ENCODE measurements at places on chromosomes 6 and 20. TPM values are rescaled to one million over a fixed set of nuclear protein-coding genes. Genes with fewer than 3 reads are reported as not detected.

The CDSN gene
- total RNA-seq, result not detected

- no peak for DNase-seq
These were observed 113.5 kb downstream of the TOX2 start for GRCh38 chr20:44028003-44028730.

GRCh38 chr20:43193443-43193842 lies 3.7 kb upstream of the PTPRT start:
- DNase-seq, result no peak

- DNase-seq, result no peak
These were observed 31.8 kb downstream of the PSMB9 start for GRCh38 chr6:32885698-32886286.

- DNase-seq, result no peak
These were observed 185.5 kb upstream of the SNX9 start for GRCh38 chr6:157637516-157637915.

DNA sequence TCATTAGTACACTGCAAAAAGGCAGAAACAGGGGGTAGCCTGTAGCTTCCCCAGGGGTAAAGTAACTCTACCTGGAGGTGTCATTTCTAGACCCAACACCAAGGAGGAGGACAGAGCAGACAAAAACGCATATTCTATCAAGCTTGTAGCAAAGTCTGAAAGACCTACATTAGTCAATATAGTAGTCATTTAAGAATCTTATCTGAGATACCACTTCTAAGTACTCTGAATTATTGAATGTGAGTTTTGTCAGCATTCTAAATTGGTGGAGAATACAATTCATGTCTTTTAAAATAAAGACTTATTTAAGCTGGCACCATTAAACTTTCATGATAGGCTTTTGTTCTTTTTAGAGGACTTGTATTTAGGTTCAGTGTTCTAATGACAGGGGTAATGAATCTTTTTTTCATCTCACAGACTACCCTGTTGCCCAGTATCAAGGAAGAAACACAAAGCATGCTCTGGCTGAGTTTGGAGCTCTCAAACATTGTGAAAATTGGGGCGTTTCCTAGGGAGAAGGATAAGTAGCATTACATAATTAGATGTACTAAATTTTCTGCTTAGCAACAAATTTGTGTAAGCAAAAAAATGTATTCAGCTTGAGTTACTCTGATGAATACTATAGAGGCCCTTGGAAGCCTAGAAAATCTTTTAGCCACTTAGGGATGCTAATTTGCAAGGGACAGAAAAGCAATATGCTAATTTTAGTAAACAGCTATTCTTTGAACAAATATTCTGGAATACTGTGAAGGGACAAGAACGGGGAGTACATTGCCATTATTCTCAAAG lies 255.4 kb upstream of the HSF2 start:
- no peak for DNase-seq

GRCh38 chr20:38809942-38810341 lies 4.4 kb downstream of the PPP1R16B start:
- DNase-seq, result no peak

DNA sequence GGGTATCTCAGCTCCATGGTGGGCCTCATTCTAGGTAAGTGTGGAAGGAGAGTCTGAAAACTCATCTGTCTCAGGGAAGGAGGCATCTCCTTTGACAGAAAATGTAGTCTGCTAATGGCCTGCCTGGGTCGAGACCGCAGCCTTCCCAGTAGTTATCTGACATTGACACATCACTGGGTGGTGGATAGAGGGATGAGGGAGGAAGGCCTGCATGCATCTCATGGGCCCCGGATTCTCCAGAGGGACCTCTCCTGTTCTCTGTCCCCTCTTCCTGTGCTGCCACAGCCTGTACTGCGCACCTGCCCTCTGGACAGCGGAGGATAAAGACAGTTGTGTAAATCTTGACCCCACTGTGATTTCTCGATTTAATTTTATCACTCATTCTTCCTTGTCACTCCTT lies 4.7 kb downstream of the PCMTD2 start:
- DNase-seq, result no peak

GRCh38 chr20:50537546-50538201 lies 27.5 kb downstream of the PTPN1 start:
- DNase-seq, result no peak

GRCh38 chr6:129353067-129353466 lies 356.9 kb downstream of the ARHGAP18 start:
- no peak for DNase-seq

DNA sequence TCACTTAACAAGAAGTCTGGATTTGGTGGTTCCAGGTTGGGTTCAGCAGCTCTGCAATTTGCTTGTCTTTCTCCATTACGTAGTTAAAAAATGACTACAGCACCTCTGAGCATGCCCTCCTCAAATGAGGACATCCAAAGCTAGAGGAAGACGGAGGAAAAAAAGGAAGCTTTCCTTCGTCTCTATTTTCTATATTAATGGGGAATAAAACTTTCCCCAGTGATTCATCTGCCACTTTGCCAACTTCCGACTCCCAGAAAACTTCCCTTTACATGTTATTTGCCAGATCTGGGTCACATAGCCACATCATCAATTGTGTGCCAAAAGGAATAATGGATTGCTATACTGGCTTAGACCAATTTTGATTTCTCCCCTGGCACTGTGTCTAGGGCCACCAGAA lies 69.5 kb downstream of the ZFAND3 start:
- no peak for DNase-seq

- DNase-seq, result no peak
These were observed 21.9 kb upstream of the RAB22A start for GRCh38 chr20:58287638-58288037.

DNA sequence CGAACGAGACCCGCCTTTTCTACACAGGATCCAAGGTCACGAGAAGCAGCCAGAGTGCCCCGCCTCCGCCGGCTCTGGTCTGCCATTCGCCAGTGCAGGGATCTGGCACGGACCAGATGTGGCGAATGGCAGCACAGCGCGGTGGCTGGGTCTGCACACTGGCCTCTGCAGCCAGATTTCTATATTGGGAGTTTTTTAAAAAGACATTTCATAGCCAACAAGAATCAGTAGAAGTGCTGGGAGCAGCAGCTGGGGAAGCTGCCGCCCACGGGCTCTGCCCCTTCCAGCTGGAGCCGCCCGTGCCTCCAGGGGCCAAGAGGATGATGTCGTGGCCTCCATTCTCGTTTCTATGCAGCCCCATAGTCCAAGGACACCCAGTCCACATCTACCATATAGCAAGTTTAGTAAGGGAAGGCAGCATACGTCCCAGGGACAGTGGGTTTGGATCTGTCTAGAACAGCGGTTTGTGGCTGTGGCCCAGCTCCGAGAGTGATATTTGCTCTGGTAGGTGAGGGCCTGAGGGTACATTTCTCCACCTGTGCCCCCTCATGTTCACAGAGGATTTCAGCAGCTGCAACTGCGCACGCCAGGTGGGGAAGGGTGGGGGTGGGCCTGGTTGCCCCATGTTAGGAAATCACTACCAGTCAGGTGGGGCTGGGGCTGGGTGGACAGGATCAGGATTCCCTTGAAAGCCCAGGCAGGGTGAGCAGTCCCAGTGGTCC lies 333.7 kb downstream of the ZFAND3 start:
- DNase-seq, result no peak

DNA sequence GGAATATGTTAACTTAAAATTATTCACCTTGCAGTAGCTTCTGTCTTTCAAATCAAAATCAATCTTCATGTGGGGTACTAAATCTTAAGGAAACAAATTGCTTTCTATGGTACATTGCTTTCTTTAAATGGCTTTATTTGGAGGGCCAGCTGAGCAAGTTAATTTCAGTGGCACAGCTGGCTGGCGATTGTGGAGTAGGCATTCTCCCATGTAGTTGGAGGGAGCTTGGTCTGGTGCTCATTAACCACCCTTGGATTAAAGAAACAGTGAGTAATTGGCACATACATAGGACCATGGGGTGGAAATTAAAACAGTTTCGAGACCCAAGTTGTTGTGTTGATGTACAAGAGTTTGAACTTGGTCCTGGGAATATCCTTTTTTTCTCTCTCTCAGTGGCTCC lies 201.3 kb upstream of the CHD6 start:
- DNase-seq, result no peak

The OR2B6 gene
- total RNA-seq, result not detected

The HCRTR2 gene
- total RNA-seq, result not detected

The ACSS2 gene
- 38.0 TPM for total RNA-seq

DNA sequence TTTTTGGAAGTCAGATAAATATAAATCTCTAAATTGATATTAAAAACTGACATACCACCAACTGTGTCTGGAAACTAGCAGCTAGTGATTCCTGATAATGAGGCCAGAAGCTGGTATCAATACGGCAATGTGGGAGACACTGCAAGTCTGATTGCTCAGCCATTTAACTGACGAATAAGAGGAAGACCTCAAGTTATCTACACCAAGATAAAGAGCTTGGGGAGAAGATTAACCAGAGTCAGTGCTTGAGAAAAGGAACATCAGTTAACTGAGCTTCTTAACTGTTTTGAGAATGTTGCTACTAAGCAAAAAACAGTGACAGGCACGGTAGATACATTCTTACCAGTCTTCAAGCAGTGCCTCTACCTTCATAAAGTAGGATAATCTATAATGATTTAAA lies 140.4 kb upstream of the TENT5A start:
- no peak for DNase-seq

DNA sequence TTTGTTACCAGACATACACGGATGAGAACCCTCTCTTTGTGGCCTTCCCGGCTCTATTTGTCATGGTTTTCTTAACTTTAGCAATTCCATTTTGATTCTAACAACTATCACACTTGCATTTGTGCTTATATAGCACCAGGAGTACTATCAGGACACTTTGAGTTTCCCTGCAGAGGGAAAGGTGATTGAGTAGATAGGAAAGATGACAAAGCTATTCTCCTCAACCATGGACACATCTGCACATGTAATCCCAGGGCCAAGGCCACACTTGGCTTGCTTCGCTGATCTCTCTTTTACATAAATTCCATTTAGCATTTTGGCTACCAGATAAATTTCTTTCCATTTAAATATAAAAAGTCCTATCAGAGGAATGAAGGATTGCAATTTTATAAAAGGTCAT lies 23.3 kb upstream of the CFAP206 start:
- DNase-seq, result no peak

DNA sequence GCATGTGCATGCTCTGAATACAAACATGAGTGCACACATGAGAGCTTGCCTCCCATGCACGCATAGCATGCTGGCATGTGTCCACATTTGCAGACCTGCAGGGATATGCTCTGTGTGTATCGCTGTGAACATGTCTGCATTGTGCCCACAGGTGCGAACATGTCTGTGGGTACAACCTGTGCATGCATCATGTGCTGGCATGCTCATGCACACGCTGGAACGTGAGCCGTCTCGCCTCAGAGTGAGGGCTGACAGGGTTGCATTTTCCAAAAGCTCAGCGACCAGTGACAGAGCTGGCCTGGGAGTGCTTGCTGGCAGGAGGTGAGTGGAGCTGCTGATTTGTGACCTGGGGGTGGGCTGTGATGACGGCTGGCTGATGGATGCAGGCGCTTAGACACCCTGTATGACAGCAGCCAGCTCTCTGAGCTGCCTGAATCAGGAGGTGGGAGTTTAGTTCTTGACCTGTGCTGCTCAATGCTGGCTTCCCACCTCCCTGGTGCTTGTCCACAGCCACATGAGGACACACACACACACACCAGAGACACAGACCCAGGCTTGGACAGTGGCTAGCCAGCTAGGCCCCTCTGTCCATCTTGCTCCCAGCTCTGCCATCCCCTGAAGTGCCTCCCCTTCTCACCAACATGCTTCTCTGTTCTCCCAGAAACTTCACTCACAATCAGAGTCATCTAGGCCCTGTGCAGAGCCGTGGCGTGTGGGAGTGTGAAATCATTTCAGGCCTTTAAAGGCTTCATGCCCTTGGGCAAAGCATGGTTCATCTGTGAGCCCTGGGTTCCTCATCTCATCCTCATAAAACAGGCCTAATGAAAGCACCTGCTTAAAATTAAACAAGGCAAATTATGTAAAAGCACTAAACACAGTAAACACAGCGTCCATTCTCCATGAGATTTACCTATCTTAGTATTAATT lies 51.4 kb downstream of the CD40 start:
- DNase-seq, result no peak

The FRK gene
- total RNA-seq, result 0.02 TPM

DNA sequence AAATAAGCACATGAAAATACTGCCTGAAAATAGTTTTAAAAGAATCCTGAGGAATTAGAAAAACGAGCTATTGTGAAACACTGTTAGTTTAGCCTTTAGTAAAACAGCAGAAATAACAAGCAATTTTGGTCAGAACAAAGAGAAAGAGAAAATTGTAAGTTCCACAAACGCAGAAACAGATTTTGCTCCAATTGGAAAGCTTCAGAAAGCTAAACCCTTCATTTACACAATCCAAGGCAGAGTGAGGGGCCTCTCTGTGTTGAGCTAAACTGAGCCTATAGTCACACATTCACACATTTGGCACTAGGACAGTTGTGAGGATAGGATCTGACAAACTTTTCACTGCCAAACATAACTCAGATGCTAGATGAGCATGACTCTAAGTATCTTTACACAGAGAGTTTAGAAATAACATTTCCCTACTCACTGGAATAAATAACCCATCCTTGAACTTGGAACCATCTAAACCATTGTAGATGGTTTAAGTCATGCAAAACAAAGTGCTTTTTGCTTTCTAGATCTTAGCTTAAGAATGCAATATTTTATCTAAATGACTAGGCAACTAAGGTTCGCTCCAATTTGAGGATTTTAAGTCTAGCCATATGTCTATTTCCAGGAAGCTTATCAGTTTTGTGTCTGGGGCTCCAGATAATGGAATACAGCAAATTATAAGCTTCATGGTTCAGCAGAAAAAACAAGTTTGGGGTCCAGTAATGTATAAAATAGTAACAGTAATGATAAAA lies 122.6 kb downstream of the SGK1 start:
- no peak for DNase-seq

The BMP6 gene
- 1.1 TPM for total RNA-seq

The KIF25 gene
- not detected for total RNA-seq

- DNase-seq, result no peak
These were observed 2.9 kb upstream of the AKAP12 start for GRCh38 chr6:151236668-151237401.

The PPDPF gene
- total RNA-seq, result 117 TPM

DNA sequence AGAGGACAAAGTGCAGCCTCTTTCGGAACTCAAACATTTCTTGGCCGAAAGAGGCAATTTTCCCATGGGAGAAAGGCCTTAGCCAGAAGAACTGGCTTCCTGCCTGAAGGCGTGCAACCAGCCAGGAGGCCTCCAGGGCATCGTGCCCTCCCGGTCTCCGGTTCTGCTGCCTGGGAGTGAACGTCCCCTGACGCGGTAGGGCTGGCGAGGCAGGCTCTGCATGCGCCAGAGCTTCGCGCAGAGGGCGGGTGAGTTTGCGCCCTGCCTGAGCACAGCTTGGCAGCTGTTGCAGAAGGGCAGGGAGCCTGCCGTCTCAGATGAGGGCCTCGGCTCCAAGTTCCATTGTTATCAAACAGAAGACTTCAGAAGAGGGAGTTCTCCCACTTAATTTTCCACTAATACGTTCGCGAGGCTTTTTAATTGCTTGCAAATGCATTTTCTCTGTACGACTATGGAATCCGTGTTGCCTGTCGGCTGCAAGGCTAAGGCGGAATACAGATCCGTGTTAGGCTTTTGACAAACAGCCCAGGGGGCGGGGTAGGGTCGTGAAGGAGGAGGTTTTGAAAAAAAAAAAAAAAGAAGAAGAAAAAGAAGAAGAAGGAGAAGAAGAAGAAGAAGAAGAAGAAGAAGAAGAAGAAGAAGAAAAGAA lies 5.5 kb upstream of the TFAP2D start:
- no peak for DNase-seq

- DNase-seq, result no peak
These were observed 153.8 kb downstream of the INSM1 start for GRCh38 chr20:20521736-20522135.

The PXDC1 gene
- total RNA-seq, result 0.57 TPM
